Stimulated activated naive CD4-positive, alpha-beta T cell (primary cell): ENCODE measurements at places on chromosomes 11 and 22.

DNA sequence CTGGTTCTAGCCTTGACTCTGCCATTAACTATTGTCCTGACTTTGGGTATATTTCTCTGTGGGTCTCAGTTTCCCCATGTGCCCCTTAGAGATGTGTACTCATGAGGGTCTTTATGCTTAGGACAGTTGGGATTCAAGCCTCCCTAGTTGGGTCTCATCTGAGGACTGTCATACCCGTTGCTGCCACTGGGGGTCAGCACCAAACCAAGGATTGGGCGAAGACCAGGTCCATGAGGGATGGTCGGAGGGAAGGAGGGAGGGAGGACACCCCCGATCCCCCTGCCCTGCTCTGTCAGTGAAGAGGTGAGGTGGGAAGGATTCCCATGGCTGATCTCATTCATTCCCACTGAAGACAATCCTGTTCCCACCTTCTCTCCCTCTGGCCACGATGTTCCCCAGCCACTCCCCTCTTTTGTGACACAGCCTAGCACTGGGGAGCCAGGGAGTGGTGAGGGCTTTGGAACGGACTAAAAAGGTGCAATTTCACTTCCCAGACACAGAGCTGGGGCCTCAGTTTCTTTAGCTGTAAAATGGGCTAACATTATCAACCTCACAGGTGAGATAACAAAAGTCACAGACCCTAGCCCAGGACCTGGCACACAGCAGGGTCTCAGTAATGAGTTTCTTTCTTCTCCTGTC, 12.4 kb upstream of the KLHL35 start:
- peak; percentile 22 for DNase-seq

GRCh38 chr22:36027935-36028645, 534 bp downstream of the RBFOX2 start:
- no peak for DNase-seq

DNA sequence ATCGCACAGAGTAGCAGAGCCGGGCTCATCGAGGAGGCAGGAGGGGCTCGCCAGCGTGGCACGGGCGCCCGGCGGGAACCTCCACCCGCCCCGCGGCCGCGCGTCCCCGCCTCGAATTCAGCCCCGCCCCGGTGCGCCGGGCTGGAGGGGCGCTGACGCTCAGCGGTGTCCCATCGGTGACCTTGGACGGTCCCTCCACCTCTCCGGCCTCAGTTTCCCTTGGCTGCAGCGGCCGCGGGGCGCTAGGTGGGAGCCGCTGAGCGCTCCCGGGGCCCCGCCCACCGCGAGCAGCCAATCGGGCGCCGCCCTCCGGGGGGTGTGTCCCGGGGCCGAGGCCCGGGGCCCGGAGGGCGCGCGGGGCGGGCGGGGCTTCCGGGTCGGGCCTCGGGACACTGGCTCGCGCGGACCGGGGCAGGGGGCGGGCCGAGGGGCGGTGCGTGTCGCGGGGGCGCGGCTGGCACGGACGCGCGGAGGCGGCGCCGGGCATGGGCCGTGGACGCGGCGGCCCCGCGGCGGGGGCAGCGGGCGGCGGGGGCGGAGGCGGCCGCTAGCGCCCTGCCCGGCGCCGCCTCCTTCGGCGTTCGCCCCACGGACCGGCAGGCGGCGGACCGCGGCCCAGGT, at the start of gene PPARA:
TSS of gene PPARA (plus strand) at position 493 of the 621 bp plus-strand sequence. CDS start 47,858 bp downstream, outside the sequence.
- DNase-seq, result peak; percentile 68

DNA sequence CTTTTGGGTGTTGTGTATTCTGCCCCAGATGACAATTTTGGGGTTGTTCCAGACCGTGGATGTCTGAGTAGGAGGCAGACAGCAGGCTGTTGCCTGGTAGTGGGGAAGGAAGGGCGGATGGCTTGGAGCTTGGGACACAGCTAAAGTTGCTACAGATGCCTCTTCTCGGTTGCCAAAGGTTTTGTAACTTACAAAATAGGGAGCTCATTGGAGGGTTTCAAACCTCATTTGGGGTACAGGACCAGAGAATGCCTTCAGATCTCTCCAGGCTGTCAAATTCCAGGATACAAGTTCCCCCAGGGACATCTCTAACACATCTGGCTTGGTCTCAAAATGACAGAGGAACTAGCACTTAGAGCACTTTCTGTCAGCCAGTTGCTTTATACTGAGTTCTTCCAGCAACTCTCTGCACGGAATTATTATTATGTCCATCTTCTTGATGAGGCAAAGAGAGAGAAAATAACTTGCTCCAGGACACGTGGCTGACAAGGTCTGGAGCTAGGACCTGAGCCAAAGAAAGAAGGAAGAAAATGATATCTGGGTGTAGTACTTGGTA, 56.0 kb downstream of the SLC1A2 start:
- DNase-seq, result no peak

GRCh38 chr11:64316672-64317324, 561 bp downstream of the TRMT112 start:
- DNase-seq, result peak; percentile 26

DNA sequence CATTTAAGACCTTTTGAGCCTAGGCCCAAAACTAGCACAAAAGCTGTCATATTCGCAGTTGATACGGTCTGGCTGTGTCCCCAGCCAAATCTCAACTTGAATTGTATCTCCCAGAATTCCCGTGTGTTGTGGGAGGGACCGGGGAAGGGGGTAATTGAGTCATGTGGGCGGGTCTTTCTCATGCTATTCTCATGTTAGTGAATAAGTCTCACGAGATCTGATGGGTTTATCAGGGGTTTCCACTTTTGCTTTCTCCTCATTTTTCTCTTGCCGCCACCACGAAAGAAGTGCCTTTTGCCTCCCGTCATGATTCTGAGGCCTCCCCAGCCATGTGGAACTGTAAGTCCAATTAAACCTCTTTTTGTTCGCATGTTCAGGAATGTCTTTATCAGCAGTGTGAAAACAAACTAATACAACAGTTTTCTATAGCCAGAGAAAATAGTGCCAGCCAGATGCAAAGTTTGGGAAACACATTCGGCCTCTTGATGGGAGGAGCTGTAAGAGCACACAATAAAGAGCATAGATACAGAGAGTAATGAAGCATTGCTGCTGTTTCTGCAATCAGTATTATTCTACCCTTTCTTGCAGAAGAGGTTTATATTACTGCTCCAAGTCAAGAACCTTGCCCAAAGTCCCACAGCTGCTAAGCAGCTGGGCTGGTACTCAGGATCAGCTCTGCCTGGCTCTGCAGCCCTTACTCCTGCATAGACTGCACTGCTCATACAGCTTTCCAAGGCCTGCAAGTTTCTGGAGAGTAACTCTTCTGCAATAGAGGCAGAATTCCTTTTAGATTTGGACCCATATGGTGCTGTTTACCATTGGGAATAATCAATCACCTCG, 2.0 kb upstream of the ZNF195 start:
- DNase-seq, result no peak

DNA sequence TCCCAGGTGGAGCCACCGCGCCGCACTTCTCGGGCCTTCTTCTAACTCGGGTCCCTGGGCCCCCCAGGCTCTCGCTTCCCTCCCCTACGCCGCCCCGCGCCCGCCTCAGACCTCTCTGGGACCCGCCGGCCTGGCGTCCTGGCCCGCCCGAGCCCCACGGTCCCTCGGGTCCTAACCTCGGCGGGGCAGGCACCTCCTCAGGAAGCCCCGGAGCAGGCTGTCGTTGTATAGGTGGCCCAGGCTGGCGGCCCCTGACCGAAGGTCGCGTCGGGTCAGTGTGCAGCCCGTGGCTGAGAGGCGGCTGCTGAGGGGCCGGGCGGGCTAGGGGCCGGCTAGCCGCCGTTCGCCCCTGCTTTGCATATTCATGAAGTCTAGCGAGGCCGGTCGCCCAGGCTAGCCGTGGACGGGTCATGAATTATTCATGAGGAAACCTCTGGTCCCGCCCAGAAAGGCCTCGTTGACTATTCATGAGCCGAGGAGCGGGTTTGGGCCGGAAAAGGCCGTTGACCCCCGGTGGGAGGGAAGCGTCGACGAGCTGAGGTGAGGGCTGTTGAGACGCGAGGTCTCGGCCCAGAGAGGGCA, at the start of gene HORMAD2:
TSS of gene HORMAD2 (plus strand) at position 513 of the 582 bp plus-strand sequence. CDS start 13,489 bp downstream, outside the sequence.
- no peak for DNase-seq

DNA sequence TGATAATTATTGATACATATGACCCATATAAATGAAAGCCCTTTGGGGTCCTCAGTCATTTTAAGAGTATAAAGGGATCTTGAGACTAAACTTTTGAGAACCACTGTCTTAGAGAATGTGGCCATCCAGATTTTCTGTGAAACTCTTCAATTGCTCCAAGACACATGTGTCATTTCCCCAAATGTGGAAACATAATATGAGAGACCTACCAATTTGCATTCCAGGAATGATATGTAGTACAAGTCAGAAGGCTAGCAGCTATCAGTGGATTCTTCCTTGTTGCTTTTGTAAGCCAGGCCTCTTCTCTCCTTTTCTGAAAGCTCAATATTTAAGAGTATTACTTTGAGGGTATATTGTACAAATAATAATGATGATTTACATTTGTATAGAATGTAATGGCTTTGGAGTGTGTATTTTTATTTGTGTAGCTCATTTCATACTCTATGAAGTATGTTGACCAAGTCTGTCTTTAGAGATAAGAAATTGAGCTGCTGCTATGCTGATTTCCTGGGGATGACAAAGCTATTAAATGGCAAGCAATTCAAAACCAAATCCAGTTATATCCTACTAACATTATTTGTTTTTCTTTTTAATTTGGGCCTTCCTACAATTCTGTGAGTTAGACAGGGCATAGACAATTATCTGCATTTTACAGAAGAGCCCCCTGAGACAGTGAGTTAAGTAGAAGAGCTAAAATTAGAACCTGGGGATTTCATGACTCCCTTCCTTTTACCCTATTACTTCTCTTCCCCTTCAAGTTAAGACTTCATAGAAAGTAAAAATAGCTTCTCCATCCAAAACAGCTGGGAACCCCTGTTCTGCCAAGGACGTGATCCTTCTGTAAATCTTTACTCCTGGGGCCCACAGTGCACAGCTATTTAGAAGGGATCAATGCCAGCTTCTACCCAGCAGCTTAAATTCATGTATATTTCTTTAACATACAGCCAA, 131.9 kb downstream of the WNT11 start:
- no peak for DNase-seq

- DNase-seq, result no peak
These were observed 45.3 kb upstream of the PPARA start for GRCh38 chr22:46104881-46105493.

DNA sequence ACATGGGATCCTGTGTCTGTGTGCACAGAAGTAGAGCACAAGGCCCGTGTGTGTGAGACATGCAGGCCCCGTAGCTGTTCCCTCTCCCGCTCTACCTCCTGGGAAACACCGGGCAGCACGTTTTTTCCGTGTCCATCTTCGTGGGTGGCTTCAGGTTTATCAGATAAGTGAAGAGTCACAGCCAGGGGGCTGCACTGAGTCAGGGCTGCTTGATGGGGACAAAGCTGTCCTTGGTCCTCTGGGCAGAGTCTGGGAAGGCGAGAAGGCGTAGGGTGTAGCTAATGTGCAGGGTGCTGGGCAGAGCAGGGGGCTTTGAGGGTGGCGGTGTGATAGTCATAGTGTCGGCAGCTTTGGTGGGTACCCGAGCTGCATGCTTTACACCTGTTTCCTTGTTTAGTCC, 23.7 kb downstream of the INCENP start:
- no peak for DNase-seq

GRCh38 chr11:110529043-110529442, 99.3 kb downstream of the FDX1 start:
- no peak for DNase-seq

- no peak for DNase-seq
These were observed 310.2 kb downstream of the DLG2 start for GRCh38 chr11:85316967-85317366.

- DNase-seq, result no peak
These were observed 2.7 kb downstream of the MDK start for GRCh38 chr11:46383974-46384701.

- peak; percentile 86 for DNase-seq
These were observed at the start of gene SCYL1 for GRCh38 chr11:65524741-65525545. Gene SCYL1, plus strand, starts transcription at chr11:65525083. Its CDS starts 71 bp downstream, at chr11:65525154.

GRCh38 chr11:1345737-1346513, 36.5 kb upstream of the TOLLIP start:
- no peak for DNase-seq

GRCh38 chr22:31130873-31131272, 8.1 kb downstream of the INPP5J start:
- no peak for DNase-seq

DNA sequence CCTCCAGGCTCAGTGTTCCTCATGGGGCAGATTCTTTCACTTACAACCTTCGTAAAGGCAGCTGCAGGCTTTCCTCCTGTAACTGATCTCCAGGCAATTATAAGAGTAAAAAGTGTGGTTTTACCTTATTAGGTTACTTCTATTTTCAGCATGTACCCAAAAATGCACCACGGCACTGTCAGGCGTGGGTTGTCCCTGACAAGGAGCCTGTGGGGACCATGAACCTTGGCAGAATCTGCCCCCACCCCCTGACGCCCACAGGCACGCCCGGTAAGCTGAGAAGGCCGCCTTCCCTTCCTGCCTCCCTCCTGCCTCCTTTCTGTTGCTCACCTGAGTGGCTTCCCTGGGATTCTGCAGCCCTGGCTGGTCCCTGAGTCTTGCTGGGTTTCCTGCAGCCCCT, 1383.3 kb downstream of the TBC1D22A start:
- DNase-seq, result no peak

- peak; percentile 71 for DNase-seq
These were observed 84.4 kb upstream of the SEPTIN5 start for GRCh38 chr22:19629720-19630419.

- DNase-seq, result no peak
These were observed 136.4 kb downstream of the RBFOX2 start for GRCh38 chr22:35892192-35892591.

GRCh38 chr22:47064416-47064815, 302.0 kb downstream of the TBC1D22A start:
- no peak for DNase-seq

DNA sequence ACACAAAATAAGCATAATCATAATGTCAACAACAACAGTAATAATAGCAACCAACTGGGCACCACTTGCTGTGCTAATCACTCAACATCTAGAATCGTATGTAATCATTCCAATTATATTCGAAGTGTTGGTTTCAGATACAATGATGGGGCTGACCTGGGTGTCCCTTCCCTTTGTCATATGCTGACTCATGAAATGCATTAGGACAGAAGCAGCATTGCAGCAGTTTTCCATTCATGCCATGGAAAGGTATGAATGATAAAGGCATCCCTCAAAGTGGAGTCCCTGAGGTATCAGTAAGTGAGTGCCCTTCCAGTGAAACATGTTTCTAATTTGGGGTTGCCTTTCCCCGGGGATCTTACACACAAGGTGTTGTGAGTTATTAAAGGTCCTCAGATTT, 46.3 kb upstream of the ANO3 start:
- no peak for DNase-seq

- DNase-seq, result no peak
These were observed 449.7 kb upstream of the DDI1 start for GRCh38 chr11:103586756-103587155.

DNA sequence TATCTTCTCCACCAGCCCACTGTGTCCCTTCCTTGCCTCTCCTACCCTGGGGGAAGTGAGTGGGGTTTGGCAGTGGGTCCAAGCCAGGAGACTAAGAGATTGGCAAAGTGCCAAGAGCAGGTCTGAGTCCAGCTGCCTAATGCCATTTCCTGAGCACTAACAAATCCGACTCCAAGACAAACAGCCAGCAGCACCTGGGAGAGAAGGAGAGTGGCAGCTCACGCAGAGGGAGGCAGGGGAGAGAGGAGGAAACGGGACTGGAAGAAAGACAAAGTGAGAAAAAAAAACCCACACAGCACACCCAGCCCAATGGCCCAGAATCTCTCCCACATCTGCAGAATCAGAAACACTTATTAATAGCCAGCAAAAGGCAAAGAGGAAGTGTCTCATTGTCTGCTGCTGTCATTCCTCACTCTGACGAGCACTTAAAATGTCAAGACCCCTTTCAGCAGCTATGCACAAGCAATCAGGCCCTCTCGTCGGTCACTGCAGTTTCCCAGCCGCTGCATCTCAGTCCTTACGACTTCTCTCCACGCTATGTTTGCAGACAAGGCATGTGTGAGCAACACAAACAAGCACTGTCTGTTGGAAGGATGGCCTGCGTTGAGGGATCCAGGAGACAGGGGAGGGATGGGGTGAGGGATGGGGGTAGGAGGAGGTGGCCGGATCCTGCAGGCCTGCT, 558.4 kb upstream of the CADM1 start:
- no peak for DNase-seq
